ENCODE measurements at places on chromosomes 11 and 22.

DNA sequence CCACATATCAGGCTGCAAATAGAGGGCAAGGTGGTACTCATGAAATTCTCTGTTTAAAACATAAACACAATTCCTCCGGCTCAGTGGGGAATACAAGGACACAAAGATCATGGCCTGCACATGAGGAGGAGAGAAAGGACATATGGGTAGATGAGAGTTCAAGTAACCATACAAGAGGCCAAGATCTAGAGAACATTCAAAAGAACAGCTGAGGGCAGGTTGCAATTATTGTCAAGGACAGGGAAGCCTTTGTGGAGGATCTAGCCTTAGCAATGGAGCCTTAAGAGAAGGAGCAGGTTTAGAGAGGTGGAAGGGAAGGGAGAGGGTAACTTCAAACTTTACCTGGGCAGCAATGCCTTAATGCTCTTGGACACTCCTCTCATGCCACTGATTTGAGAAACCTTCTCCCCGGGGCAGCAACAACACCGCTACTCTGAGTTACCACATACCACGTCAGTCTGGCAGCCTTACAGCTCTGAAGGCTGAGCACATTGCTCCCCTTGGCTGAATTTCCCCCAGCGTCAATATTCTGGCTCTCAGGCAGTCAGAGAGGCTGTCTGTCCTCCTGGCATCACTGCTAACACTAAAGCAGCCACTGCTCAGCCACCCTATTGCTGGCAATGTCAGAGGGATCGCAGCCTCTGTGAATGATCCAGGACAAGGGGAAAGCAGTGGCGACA is 55.5 kb downstream of the CLPB start:
- DNase-seq, result peak; percentile 65

GRCh38 chr11:83007909-83008580 is 63.7 kb downstream of the RAB30 start:
- peak; percentile 52 for DNase-seq

- DNase-seq, result no peak
These were observed 157.9 kb downstream of the FEZ1 start for GRCh38 chr11:125337836-125338834.

GRCh38 chr22:39598017-39598965 is 27.7 kb downstream of the CACNA1I start:
- DNase-seq, result no peak

- no peak for DNase-seq
These were observed 11.6 kb downstream of the OR4C5 start for GRCh38 chr11:48354677-48355076.

DNA sequence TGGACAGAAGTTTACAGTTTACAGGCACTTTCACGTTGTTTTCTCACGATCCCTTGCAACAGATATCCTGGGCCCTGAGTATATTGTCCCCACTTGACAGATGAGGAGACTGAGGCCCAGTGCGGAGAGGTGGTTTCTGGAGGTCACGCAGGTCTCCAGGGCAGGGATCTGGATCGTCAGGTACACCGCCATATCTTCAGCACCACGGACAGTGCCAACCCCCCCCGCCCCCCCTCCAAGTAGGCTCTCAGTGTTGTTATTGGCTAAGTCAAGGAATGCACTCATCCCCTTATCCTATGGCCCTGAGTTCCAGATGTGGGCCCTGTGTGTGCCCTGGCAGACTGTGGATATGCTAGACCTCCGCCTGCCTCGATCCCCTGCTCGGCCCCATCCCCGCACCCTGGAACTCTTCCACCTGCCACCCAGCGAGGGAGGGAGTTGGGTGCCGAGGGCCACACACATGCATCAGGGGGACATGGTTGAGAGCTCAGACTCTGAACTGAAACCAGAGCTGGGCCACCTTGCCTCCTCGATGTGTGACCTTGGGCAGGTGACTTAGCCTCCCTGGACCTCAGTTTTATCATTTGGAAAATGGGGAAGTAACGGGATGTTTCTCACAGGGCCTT is 37.5 kb downstream of the MPPED1 start:
- DNase-seq, result no peak

- no peak for DNase-seq
These were observed 648 bp downstream of the FOSL1 start for GRCh38 chr11:65899356-65900124.

DNA sequence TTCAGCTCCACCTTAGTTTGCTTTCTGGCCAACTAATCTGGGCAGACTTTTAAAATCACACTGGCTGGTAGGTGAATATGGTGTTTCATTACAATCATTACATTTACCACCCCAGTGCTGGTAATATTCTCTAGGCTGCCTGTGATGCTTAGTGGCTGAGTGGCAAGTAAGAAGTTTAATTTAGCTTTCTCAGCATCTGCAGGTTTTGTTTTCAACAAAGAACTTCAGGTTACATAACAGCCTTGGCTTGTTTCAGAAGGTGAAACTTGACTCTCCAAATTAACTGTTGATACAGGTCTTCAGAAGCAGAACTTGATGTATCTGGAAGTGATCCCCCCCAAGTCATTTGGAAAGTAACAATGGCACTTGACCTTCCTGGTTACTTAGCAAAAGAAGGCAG is 423.3 kb upstream of the CCDC90B start:
- DNase-seq, result no peak

GRCh38 chr11:102798012-102798746 is at the start of gene MMP1:
MMP1 (minus strand) TSS chr11:102798160; CDS start chr11:102798092, 68 bp downstream.
- no peak for DNase-seq

GRCh38 chr11:70783821-70784220 is 385.5 kb downstream of the CTTN start:
- no peak for DNase-seq

Data from midbrain (tissue), 1 donor.